ENCODE measurements at places on chromosomes 7 and 10.

DNA sequence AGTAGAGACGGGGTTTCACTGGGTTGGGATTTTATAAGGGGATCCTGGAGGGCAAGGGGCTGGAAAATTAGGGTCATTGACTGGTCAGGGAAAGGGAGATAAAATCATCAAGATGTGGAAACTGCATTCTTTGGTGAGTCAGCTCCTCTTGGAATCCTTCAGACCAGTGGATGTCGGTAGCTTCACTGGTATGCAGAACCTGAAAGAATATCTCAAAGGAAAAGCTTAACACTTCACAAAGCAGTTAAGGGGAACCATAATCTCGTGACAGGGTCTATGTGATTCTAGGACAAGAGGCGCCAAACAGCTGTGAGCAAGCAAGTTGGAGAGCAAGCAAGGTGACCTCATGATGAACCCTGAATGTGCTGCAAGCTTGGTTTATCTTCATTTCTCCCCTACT lies 634.7 kb upstream of the AUTS2 start:
- DNase-seq, result peak; percentile 90

- no peak for DNase-seq
Observed at GRCh38 chr10:27369880-27370279, 129.3 kb upstream of the ACBD5 start.

- no peak for DNase-seq
Observed at GRCh38 chr7:1192171-1192676, 32.2 kb upstream of the ZFAND2A start.

GRCh38 chr7:150727381-150727780 lies 9.8 kb upstream of the GIMAP5 start:
- DNase-seq, result no peak

GRCh38 chr10:31607481-31607880 lies 288.5 kb downstream of the ZEB1 start:
- no peak for DNase-seq

GRCh38 chr7:107594961-107595737 lies 15.1 kb downstream of the BCAP29 start:
- DNase-seq, result peak; percentile 70

DNA sequence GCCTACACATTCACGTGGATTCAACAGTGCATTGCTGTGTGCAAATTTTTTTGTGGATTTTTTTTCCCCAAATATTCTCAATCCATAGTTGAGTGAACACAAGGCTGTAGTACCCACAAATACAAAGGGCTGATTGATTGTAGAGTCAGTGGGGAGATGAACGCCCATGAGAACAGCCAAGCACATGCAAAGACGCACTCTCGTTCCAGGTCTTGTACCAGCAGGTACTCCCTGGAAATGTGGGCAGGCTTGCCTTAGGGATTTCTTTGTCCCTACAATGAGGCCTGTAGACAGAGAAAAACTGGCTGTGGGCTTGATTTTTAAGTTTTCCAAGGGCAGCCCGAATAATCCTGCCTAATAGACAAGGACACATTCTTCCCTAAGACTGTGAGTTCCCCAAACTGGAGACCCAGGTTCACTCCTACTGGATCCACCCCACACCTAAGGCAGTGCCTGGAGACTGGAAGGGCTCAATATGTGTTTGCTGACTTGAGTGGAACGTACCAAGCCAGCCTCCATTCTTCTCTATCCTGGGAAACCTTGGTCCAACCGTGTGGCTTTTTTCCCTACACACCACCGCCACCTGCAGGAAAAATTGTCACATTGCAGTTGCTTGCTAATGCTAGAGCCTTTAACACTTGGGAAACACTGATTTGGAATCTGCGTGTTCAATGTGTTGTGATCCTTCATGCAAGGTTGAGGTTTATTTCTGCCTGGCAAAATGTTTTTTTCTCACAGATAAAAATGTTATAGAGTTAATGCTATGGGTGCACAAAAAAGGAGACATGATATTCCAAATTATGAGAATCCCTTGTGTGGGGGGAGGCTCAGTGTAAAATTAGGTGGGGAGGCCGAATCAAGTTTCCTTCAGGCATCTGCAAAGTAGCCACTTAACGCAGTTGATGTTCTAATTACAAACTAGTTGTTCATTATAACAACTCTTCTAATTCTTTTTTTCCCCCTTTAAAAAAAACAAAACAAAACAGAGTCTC lies 49.3 kb downstream of the PPP1R17 start:
- DNase-seq, result peak; percentile 15

- DNase-seq, result no peak
Observed at GRCh38 chr10:74862625-74863024, 36.2 kb downstream of the KAT6B start.

DNA sequence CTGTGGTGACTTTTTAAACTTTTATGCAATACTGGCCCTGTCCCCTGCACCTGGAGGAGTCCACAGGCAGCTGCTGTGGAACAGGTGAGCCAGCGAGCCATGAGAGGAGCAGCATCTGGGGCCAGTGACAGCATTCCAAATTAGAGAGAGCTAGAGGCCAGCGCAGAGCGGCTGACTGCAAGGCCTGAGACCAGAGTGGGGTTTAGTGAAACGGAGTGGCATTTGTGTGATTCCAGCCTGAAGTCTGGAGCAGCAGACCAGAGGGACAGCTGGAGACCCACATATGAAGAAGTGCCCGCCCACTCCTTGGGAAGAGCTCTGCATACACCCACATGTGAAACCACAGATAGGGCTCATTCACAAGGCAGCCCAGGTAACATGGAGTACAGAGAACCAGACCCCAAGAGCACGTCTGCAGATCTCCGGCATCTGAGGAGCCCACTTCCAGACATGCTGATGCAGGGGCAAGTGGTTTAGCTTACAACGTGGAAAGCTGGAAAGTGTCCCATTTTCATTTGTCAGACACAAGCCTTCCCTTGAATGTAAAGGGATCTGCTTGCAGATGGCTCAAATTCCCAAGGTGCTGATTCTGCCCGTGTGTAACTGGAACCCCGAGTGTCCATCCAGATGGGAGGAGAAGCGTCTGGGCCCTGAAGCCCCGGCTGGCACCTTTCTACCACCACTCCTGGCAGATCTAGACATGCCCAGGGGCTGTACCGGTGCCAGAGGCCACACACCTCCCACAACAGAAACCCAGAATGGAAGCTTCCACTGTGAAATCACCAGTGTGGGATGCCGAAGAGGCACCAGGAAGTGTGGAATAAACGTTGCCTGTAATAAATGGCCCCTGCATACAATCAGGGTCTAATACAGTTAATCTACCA lies 256.0 kb upstream of the TCERG1L start:
- DNase-seq, result no peak

GRCh38 chr10:43754569-43755260 lies 106.0 kb upstream of the ZNF32 start:
- DNase-seq, result no peak

- DNase-seq, result no peak
Observed at GRCh38 chr7:96737545-96738050, 28.0 kb upstream of the SEM1 start.

DNA sequence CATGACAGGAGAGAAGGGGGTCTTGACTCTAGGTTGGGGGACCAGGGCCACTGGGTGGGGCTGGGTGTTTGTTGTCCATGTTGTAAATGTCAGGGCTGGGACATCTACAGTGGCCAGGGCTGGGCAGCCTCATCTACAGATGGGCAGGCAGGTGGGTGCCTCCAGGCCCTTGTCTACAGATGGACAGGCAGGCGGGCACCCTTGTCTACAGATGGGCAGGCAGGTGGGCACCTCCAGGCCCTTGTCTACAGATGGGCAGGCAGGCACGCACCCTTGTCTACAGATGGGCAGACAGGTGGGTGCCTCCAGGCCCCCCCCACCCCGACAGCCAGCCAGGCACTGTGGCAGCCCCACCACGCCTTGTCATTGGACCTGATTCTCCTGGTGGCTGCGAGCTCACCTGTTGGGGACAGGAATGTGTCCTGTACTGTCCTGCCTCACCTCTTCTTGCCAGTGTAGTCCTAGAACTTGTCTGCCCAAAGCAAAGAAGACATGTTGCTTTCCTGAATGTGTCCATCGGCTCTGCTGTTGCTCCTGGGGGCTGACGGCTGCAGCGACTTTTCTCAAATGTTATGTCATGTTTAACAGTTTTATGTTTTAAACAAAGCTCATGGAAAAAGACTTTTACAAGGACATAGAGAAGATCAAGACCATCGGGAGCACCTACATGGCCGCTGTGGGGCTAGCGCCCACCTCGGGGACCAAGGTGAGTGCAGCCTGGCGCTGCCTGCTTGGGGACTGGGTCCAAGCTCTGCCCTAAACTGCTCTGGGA lies 129.9 kb downstream of the ADCY1 start:
- DNase-seq, result no peak

DNA sequence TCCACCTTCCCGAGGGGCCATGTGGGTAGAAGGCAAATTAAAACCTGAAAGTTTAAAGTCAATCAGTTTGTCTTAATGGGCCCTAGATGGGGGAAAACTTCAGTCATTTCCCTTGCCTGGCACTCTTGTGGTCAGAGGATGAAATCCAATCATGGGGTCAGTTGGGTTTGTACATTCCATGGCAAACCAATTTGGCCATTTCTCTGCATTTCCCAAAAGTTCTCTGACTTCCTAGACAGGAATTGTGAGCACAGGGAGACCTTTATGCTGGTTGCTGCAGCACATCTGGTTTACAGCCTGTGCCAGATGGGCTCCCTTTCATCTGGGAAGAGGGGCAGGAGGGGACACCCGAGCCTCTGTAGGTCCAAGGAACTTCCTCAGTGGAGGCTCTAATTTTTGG lies 113.0 kb downstream of the CYP26A1 start:
- no peak for DNase-seq

GRCh38 chr7:106039486-106040060 lies 72.5 kb downstream of the SYPL1 start:
- DNase-seq, result peak; percentile 71

- no peak for DNase-seq
Observed at GRCh38 chr7:1361756-1362125, 97.5 kb downstream of the MICALL2 start.

GRCh38 chr7:69598081-69598486 lies at the start of gene AUTS2:
TSS of gene AUTS2 (plus strand) at chr7:69598475. CDS start at chr7:69599654, 1,179 bp downstream.
- DNase-seq, result peak; percentile 92

DNA sequence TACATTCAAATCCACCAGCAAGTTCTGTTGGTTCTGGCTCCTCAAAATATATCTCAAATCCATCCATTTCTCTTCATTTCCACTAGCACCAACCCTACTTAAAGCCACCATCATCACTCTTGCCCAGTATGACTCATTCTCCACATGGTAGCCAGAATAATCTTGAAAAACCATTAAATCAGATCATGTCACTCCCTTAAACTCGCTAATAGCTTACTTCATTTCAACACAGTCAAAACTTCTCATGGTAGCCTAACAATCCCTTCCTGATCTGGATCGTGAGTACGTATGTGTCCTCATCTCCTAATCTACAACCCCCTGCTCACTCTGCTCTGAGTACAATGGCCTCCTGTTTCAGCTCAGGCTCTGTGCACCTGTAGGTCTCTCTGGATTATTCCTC lies 8.7 kb downstream of the EPC1 start:
- DNase-seq, result no peak

DNA sequence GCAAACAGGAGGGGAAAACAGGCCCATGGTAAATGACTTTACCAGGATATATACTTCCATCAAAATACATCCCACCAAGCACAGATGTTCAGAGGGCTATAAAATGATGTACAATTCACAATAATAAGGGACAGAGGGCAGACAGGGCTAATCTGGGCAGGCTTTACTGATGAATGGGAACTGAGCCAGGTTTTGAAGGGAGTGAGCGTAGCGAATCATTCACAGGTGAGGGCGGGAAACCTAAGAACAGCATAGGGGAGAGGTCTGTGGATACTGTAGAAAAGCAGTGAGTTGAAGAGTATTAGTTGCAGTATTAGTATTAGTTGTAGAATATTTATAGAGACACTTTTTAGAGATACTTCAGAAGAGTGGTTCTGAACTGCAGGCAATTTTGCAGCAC lies 180.8 kb downstream of the JAZF1 start:
- no peak for DNase-seq

DNA sequence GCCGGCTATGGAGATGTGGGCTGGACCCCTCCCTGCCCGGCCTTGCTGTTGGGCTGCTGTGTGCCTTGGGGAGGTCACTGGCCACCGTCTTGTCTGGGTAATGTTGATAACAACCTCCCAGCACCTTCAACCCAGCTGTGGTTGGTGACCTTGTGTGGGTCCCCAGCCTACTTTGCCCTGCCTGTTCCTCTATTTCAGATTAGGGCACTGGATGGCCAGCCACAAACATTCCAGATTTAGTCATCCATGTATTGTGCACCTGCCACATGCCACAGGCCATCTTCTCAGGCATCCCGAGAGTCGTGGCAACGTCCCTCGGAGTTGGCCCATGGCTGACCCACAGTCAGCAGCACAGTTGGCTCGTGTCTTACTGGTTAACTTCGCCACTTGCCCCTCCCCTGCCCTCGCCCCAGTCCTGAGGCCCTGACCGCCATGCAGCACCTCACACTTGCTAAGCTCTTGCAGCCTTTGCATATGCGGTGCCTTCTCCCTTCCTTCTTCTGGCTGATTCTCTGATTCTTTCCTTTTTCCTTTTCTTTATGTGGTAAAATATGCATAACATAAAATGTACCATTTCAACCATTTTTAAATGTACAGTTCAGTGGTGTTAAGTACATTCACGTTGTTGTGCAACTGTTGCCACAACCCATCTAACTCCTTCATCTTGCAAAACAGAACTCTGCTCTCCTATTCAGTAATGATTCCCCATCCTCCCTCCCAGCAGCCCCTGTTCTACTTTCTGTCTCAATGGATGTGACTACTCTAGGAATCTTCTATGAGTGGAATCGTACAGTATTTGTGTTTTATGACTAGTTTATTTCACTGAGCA lies 60.6 kb downstream of the PRF1 start:
- no peak for DNase-seq

- DNase-seq, result peak; percentile 63
Observed at GRCh38 chr10:6201516-6201975, 1.2 kb upstream of the PFKFB3 start.

GRCh38 chr7:7883394-7883793 lies 85.2 kb upstream of the GLCCI1 start:
- DNase-seq, result no peak

DNA sequence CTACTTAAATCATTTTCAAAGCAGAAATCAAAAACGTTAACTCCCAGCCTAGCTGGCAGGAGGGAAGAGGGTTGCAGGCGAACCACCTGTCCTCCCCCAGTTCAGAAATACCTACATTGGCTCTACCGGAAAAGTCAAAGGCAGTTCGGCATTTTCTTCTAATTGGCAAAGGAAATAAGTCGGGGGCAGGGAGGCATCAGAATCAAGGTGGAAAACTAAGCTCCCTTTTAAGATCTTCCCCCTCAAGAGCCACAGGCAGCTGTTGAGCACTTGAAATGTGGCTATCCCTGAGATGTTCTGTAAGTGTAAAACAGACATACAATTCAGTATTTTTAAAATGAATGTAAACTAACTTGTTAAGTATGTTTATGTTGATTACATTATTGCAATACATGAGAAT lies 957 bp upstream of the ELMO1 start:
- no peak for DNase-seq

Data from fibroblast of skin of left biceps (primary cell).